ENCODE measurements at places on chromosomes 5 and 9. TPM values are rescaled to one million over a fixed set of nuclear protein-coding genes. Genes with fewer than 3 reads are reported as not detected.
A peak's percentile ranks its signal among the peaks of the same experiment; 100 is the strongest.

DNA sequence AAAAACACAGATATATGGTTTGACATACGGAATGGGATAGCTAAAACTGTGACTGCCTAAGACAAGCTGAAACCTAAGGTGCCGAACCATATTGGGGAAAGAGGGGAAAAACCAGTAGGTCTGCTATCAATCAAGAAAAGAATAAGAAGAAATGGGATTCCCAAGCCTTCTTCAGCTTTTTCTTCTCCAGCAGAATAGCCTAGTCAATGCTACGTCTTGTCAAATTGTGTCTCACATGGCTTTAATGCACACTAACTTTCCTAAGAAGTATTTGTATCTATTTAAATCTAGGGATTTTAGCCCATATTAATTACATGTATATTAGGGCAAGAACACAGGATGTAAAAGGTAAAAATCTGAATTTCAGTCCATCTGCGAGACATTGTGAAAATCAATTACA is 797 bp upstream of the FBXO38 start:
- no peak for DNase-seq

CDH9 gene
- 31.4 TPM for total RNA-seq

PTAR1 gene
- total RNA-seq, result 52.2 TPM

DNA sequence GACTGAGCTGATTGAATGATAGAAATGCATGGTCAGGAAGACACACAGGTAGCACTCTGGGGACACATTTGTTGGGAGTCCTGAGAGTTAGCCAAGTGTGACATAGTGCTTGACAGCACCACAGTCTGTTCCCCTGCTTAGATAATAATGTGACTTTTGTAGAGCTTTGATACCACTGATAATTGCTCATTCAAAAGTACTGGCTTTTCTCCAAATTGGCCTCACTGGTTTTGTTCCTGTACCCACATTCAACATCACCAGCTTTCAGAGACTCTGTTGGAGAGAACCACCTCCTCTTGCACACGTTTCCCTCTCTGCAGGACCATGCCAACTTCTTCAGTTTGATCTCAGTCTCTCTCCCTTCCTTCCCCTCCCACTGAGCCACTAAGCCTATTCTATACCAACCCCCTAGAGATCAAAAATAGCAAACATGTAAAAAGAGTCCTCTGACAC is 52.5 kb upstream of the IL7R start:
- peak; percentile 2 for DNase-seq

- DNase-seq, result no peak
Observed at GRCh38 chr9:112861155-112861554, 29.5 kb downstream of the SLC46A2 start.

- DNase-seq, result peak; percentile 23
Observed at GRCh38 chr5:82396871-82397514, 118.8 kb upstream of the RPS23 start.

- DNase-seq, result no peak
Observed at GRCh38 chr5:102901424-102902134, 146.5 kb downstream of the PAM start.

MCC gene
- total RNA-seq, result 10.2 TPM

DNA sequence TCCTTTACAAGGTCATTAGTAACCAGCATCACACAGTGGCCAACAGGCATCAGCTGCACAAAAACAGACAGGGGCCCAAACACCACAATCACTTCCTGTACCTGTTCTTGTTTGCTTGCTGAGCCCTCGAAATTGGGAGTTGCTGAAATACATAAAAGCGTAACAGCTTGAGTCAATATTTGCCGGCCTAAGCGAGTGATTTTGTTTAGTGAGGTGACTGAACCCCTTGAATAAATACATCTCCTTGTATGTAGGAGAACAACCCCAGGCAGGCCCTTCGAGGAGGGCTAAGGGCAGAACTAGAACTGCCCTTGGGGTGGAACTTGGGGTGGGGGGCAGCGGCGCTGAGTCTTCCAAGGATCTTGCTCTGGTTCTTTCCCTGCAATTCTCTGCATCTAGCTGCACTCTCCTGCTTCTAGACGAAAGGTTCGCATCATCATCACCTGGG is 502.5 kb downstream of the RASEF start:
- DNase-seq, result no peak

NME5 gene
- 13.0 TPM for total RNA-seq

DNA sequence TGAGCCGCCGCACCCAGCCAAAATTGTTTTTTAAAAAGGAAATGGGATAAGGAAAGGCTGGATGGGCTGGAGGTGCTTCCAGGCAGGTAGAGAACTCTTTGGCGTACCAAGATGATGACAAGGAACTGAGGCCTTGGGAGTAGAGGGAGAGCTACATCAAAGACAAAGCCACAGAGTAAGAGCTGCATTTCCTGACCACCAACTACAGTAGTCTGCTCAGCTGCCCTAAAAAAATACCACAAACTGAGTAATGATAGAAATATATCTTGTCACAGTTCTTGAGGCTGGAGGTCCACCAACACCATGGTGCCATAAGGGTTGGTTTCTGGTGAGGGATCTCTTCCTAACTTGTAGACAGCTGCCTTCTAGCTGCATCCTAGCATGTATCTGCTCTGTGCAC is 8.2 kb downstream of the OR1K1 start:
- DNase-seq, result no peak

DNA sequence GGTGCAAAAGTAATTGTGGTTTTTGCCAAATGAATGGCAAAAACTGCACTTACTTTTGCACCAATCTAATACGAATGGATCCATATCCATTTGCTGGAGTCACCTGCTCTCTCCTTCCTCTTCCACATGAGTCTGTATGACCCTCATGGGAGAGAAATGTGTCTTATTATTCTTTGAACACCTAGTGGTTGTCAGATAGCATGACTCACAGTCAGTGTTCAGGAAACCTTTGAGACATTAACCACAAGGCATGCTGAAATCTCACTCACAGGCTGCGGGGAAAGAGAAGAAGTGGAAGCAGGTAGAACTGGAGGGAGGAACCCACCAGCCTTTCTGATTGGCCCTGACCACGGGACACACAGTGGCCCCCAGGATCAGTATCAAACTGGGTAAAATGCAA is 222.8 kb upstream of the KLF4 start:
- no peak for DNase-seq

GRCh38 chr9:80437825-80438224 is 866.1 kb downstream of the TLE4 start:
- no peak for DNase-seq

- no peak for DNase-seq
Observed at GRCh38 chr9:81827616-81828296, 100.5 kb upstream of the SPATA31D4 start.

AGPAT2 gene
- 1.2 TPM for total RNA-seq

- no peak for DNase-seq
Observed at GRCh38 chr9:123586275-123586674, 230.3 kb downstream of the CRB2 start.

DNA sequence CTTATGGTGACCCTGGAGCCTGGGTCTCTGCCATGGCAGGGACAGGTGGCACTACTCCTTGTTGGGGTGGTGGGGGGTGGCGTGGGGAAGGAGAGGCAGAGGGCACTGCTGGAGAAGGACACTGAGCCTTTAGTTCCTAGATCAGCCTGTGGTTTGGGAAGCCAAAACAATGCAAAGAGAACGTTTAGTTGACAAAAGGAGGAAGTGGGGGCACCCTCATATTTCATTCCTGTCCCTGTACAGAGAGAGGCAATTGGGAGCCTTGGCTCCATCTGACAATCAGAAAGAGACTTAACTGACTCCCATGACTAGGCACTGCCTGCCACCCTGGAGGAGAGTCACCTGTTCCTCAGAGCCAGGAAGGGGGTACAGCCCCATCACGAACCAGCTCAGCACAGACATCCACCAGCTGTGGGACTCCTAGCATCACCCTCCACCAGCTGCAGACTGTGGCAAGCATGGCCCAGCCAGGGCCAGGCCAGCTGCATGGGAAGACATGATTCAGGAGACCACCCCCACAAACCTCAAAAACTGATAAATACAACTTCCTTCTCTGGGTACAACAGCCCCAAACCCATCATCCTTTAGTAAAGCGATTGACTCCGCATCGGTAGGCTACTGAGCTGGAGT is 257.5 kb downstream of the HSPA4 start:
- DNase-seq, result no peak

- DNase-seq, result no peak
Observed at GRCh38 chr9:127973169-127974000, 7.4 kb downstream of the EEIG1 start.

GRCh38 chr5:146027751-146028150 is 77.6 kb downstream of the PLAC8L1 start:
- no peak for DNase-seq

- DNase-seq, result no peak
Observed at GRCh38 chr5:118095115-118095514, 893.2 kb downstream of the DTWD2 start.

DNA sequence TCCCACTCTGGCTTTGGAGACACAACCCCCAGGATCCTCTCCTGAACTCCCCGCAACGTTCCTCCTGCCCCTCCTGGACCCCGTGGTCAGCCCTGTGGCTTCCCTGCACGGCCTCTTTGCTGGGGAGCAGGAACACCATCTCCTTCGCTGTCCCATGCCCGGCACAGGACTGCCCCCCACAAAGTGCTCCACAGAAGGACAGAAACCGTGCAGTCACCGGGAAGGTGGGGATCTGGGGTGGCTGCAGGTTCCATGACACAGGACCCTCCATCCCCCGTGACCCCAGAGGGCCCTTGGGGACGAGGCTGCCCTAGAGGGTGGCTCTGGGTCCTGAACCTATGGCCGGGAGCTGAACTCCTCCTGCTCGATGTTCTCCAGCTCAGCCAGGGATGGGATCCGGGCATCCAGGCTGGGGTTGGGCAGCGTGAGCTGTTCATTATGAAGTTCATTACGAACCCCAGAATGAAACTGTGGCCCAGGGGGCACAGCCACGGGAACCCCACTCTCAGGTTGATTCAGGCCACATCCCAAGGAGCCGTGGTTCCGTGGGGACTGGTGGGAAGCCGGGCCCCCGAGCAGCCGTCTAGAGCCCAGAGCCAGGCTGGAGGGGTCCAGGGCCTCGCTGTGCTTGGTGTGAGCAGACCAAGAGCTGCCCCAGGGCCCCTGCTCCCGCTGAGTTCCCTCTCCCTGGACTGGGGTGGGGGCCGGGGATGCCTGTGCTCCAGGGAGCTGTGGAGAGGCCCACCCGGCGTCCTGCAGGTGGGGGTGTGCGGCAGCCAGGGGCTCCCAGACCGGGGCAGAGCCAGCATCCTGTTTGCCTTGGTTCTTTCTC is 684 bp upstream of the SLC6A19 start:
- DNase-seq, result no peak
